Aorta (tissue), 5 donors: ENCODE measurements at places on chromosomes 2 and 18. TPM values are rescaled to one million over a fixed set of nuclear protein-coding genes. Genes with fewer than 3 reads are reported as not detected.

The ADCYAP1 gene
- total RNA-seq = 4.9 TPM

The REG1B gene
- total RNA-seq = 4.9 TPM

The IGFBP2 gene
- 663 TPM for total RNA-seq

The EMILIN1 gene
- 180 TPM for total RNA-seq

The ANKRD30B gene
- total RNA-seq = not detected

The NPHP1 gene
- total RNA-seq = 8.3 TPM

The ARHGEF33 gene
- total RNA-seq = 0.42 TPM

The MPHOSPH10 gene
- 28.9 TPM for total RNA-seq

The FHL2 gene
- total RNA-seq = 70.8 TPM

The SPHKAP gene
- total RNA-seq = not detected
